ENCODE measurements at places on chromosomes 7 and 10.
A peak's percentile ranks its signal among the peaks of the same experiment; 100 is the strongest.

DNA sequence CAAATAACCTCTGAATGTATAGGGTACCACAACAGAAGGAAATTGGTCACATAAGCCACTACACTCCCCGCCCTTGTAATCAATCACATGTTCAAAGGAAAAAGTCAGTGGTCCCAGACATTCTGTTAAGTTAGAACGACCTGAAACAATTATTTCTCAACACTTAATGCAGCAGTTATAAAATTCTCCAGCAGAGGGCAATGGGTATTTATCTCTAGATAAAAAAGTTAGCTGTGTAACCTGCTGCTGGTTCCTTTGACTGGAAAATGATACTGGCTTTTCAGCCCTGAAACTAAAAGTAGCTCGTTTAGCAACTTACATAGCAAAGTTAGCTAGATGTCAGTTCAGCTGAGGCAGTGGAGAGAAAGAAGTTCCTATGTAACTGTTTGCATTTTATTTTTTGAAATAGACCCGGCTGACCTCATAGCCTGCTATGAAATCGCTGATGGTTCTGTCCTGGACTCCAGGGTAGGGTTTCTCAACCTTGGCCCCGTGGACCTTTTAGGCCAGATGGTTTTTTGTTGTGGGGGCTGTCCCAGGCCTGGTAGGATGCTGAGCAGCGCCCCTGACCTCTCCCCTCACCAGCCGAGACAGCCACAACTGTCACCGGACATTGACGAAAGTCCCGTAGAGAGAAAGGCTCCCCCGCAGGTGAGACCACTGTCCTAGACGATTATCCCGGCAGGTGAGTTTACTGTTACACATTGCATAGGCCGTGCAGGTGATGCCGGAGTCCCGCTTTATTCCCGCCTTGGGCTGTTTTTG lies 40.2 kb upstream of the PROSER2 start:
- DNase-seq: no peak

GRCh38 chr7:82164813-82165212 lies 278.8 kb downstream of the CACNA2D1 start:
- peak; percentile 15 for DNase-seq

DNA sequence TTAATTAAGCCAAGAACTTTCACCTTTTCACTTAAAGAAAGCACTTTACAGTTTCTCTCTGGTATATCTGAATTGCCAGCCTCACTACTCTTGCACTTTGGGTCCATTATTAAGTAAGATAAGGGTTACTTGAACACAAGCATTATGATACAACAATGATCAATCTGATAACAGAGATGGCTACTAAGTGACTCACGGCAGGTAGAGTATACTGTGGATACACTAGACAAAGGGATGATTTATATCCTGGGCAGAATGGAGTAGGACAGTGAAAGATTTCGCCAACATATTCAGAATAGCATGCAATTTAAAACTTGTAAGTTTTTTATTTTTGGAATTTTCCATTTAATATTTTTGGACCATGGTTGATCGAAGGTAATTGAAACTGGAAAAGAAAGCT lies 34.3 kb upstream of the ITGB8 start:
- no peak for DNase-seq

DNA sequence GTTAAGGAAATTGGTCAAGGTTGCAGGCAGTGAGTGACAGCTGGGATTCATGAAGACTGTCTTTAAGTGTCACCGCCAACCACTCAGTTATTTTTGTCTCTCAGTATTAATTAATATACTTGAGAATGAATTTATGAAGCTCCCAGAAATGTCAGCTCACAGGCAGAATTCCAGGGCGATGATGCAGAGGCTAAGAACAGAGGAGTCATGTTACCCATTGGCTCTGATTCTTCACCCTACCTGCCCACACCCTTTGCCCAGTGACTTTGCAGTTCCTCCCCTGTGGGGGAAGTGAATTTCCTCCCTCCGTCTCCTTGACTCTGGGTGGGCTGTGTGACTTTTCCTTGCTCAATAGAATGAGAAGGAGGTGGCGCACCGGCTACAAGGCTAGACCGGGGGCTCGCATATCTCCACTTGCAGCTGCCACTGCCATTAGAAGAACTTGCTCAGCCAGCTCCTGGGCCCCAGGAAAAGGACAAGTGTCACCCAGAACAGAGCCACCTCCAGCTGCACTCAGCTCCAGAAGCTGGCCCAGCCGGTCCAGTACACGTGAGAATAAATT lies 157.1 kb upstream of the PRKCQ start:
- DNase-seq: no peak

DNA sequence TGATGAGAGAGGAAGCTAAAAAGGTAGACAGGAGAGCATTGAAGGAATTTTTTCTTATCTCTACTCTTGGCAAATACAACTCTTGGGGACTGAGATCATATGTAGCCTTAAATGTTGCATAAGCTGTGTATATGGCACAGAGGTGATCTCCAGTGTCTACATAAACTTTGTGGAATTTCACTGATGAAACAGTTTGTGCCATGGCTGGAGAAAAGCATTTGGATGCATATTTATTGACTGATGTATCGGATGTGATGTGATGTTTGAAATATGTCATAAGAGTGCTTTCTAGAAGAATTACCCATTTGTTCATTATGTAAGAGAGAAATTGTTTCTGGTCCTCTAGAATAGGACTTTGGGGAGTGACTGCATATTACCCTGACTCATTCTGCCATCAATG lies 244.9 kb upstream of the LRRTM3 start:
- DNase-seq: no peak

GRCh38 chr7:129443612-129444011 lies 9.4 kb downstream of the STRIP2 start:
- DNase-seq: no peak

DNA sequence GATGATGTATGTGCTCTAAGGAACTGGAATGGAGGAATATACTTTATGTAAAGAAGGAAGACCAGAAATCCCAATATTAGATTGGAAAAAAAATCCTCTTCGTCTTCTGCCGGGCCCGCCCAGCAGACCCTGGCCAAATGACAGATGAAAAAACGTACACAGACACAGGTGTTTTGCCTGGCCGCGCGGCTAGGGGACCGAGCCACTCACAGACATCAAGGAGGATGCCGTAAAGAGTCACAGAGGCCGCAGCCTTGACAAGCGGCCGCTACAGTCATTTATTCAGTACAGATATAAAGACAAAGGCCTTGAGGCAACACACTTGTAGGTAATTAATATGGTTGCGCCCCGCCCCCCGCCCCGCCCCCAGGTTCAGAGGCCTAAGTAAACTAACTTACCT lies 594.1 kb downstream of the GRM8 start:
- no peak for DNase-seq

Data from heart left ventricle (tissue), 16 donors.